ENCODE measurements at places on chromosomes 5 and 9.

GRCh38 chr5:77550406-77550805 lies 58.3 kb upstream of the WDR41 start:
- DNase-seq = no peak

DNA sequence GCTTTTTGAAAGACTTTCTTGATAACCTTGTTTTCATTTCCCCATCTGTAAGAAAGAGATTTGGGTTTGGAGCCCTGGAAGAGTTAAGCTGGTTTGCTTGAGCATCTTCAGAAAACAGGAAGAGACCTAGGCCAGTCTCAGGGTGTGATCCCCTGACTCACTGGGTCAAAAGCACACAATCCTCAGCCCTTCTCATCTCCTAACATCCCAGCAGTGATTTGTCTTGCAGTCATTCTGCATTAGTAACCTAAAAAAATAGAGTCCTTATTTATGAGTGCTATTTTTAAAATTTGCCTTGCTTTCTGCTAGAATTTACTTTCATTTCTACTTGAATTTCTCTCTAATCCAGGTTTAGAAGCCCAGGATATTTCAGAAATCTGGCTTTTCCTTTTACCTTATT lies 16.4 kb upstream of the ARSB start:
- peak; percentile 25 for DNase-seq

- DNase-seq = peak; percentile 77
Observed at GRCh38 chr5:176629853-176630680, at the start of the genes EIF4E1B and SNCB. EIF4E1B (plus strand) TSS chr5:176630675; CDS start chr5:176642788, 12,113 bp downstream. SNCB (minus strand) TSS chr5:176630534; CDS start chr5:176629654, 880 bp downstream.

GRCh38 chr9:16352791-16353401 lies 517.6 kb downstream of the BNC2 start:
- peak; percentile 22 for DNase-seq

DNA sequence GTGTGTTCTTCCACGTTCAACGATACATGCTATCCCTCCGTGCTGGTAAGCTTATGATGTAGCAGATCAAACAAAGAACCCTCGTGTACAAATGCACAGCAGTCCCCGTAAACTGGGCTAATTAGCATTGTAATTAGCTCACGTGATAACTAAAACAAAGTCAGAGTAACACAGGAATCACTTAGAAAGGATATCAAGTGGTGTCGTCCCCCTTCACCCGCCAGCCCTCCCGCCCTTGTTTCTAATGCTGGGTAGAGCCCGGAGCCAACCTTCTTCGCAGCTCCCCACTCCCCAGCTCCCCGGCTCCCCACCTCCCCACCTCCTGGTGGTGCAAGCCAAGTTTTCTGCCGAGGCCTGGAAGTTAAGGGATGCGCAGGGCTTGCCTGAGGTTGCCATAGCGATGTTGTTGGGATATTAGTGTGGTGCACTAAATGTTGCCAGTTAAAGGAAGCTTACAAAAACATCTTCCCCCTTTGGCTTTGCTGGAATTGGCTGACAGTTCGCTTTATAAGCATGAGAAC lies 357.9 kb upstream of the CCNH start:
- DNase-seq = no peak

DNA sequence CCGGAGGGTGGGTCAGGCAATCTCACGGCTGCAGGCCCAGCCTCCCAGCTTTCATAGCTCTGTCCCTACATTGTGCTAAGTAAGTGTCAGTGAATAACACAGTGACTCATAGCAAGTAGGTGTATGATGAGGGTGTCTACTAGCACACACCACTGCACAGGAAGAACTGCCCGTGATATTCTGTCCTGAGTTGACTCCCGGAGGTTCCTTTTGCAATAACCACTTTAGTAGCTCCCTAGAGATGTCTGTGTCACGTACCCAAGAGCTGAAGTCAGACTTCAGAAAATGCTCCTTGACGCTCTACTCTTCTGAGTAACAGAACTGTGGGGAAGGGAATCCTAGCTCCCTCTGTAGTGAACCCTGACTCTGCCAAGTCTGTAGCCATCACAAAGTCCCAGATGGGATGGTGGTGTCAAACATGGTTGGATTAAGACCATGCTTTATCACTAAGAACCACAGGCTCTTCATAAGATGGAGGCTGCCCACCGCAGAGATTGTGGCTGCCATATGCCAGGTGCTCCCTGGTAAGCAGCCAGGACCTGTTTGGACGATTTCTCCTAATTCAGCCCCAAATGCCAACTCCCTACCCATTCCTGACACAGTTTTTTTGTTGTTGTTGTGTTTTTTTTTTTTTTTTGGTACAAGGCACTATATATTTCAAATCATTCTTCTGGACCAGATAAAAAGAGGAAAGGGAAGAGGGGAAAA lies 352.6 kb upstream of the PANK3 start:
- peak; percentile 88 for DNase-seq

DNA sequence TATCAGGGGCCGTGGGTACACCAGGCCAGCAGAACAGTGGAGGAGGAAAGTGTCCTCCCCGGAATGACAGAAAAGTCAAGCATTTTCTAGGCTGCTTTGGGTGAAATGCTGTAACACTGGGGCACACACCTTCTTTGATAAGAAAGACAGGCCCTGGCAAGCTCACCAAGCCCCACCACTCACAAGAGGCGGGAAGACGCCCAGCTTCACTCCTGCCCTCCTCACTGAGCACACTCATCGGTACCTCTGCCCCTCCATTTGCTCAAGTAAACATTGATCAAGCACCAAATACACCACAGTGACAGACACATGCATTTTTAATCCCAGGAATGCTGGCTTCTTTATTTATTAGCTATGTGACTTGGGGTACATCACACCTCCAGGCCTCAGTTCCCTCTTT lies 43.1 kb downstream of the B4GALT1 start:
- DNase-seq = no peak

- DNase-seq = no peak
Observed at GRCh38 chr5:39231705-39232525, 12.6 kb upstream of the FYB1 start.

- no peak for DNase-seq
Observed at GRCh38 chr5:93044859-93045666, 536.0 kb downstream of the NR2F1-AS1 start.

- no peak for DNase-seq
Observed at GRCh38 chr5:118486647-118487225, 501.6 kb downstream of the DTWD2 start.

- DNase-seq = no peak
Observed at GRCh38 chr5:140111011-140111858, 2.7 kb upstream of the PURA start.

GRCh38 chr5:74772359-74772758 lies 5.3 kb downstream of the NSA2 start:
- DNase-seq = no peak

DNA sequence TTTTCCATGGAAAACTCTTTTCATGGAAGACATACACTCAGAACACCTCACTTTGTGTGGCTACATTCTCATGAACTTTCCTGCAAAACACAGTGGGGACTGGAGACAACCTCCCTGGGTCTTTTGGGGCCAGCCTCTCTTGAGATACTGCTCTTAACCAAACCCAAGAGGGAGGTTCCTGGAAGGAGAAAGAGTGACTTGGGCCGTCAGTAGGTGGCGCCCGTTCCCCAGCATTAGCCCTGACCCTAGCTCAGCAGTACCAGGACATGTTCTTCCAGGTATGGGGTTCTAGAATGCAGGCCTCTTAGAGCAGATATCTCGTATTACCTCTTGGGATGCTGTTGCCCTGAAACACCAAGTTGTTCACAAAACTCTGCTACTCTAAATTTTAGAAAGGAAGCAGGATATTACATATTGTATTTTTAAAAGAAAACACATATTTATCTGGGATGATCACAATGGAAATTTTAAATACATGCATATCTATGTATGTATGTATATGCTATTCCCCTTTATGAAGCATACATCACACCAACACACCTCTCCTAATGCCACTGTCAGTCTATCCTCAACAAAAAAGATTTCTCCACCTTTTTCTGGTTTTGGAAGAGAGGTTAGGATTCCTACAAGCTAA lies 15.8 kb upstream of the GLIS3 start:
- DNase-seq = peak; percentile 74

GRCh38 chr5:115494570-115495289 lies 49.8 kb downstream of the FEM1C start:
- DNase-seq = no peak

DNA sequence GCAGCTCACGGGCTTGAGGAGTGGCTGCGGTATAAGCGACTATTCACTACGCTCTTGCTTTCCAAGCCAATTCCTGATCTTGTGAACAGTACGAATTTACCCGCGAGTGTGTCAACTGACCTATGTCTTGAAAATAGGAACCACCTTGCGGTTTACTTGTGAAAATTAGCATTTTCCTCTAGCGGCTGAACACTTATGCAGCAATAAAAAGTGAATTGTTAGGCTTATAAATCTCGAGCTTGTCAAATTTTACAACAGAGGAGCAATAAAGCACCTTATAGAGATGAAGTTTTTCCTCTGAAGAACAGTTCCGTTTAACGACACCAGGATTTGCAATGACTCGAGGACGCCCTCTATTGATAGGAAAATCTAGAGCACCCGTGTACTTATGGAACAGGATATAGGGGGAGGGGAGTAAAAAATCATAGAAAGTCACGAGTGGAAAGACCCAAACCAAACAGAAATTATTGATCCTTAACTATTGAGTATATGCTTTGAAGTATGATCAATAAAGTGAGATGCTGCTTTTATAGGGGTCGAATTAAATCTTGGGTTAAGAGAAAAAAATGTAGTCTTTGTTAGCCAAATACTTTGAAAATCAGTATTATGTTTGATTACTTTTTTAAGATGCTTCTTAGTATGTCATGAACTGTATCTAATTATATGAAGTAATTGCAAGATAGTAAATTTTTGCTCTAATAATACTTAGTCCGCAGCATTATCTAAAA lies 1.9 kb upstream of the RGMB start:
- DNase-seq = peak; percentile 71

DNA sequence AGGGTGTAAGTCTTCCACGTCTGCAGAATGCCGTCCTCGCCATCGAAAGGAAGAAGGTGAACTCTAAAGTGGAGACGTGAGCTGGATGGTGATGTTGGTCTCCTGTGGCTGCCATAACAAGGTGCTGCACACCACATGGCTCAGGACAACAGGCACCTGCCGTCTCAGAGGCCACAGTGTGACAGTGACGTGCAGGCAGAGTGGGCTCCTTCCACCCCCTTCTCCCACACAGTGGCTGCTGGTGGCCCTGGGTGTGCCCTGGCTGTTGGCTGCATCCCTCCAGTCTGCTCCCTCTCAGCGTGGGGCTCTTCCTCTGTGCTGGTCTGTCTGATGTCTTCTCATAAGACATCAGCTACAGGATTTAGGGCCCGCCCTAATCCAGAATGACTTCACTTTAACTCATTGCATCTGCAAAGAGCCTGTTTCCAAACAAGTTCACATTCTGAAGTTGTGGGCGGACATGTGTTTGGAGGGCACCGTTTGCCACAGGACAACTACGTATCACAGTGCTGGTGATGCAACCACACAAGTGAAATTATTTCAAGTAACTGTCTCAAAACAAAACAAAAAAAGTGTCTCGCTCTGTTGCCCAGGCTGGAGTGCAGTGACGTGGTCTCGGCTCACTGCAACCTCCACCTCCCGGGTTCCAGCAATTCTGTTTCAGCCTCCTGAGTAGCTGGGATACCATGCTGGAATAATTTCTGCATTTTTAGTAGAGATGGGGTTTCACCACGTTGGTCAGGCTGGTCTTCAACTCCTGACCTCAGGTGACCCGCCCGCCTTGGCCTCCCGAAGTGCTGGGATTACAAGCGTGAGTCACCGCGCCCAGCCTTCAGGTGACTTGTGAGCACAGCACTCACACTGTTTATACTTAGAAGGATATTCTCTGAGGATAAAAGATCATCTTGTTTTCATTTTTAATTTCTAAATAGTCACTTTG lies 31.2 kb upstream of the CLPTM1L start:
- no peak for DNase-seq

DNA sequence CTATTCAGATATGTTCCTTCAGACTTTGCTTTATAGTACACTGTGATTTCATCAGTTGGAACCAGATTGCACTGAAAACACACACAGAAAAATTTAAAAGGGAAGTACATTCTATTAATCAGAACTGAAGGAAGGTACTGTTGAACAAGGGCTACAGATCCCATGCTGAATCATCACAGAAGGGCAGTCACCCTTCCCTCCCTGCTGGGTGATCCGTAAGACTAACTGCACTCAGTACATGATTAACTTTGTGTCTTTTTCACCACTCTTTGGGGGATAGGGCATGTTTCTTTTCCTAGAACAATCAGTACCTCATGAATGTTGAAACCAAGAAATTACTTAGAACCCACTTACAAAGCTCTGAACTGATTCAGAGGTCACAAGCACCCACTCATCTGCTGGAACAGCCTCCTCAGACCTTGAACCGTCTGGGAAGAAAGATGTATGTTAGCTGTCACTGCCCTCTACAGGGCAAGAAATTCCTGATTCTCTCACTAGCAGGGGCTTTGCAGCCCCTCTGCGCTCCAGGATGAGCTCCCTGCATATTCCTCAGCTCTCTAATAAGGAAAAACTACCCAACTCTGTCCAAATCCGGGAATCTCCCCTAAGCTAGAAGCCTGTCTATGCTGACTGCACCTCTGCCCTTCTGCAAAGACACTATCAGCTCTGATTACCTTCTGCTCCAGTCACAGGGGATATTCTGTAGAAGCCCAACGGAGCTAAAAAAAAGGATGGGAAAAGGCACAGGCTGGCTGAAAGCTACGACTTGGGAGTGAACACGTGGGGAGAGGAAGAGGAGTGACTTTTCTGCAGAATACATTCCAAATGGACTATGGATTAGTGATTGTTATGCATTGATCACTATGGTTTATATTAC lies 51.0 kb downstream of the IARS1 start:
- peak; percentile 56 for DNase-seq

DNA sequence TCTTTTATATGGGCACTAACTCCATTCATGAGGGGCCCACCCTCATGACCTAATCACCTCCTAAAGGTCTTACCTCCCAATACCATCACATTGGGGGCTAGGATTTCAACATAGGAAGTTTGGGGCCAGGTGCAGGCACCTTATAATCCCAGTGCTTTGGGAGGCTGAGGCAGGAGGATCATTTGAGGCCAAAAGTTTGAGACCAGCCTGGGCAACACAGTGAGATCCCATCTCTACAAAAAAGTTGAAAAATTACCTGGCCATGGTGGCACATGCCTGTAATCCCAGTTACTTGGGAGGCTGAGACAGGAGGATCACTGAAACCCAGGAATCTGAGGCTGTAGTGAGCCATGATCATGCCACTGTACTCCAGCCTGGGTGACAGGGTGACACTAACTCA lies 76.7 kb downstream of the MYO10 start:
- DNase-seq = no peak

DNA sequence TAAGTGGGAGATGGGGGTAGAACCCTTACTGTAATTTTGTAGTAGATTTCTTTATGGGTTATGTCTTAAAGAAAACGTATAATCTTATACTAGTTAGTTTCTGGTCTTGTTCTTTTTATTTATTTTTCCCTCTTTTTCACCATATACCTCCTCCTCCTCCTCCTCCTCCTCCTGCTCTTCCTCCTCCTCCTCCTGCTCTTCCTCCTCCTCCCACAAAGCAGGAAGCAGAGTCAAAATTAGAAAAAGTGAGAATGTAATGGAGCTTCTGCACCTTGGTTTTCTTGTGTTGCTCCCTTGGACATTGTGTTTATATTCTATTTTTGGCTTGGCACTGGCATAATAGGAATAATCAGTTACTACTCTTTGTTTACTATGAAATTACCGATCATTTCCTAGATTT lies 4.5 kb downstream of the MACIR start:
- DNase-seq = no peak

Measured in GM03348 (cell line).